ENCODE measurements at places on chromosomes 3 and 15.

GRCh38 chr3:138629526-138629925, 21.0 kb downstream of the FAIM start:
- DNase-seq = no peak

GRCh38 chr15:60548101-60548500, 69.2 kb upstream of the ICE2 start:
- peak; percentile 44 for DNase-seq

DNA sequence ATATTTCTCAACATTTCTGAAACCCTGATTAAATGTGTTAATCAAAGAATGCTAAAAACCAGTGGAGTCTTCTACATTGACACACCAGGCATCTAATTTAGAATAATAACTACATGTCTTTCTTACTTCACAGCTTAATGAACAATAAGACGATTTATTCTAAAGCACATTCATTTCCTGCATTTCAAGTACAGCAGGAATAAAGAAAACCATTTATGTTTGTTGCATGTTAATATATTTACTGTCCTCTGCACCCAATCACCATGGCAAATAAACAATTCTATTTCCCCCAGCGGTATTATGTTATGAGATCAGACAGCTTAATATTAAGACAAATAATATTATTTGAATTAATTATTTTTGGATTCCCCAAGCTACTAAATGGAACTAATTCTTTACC, 1336.3 kb upstream of the CADM2 start:
- no peak for DNase-seq

DNA sequence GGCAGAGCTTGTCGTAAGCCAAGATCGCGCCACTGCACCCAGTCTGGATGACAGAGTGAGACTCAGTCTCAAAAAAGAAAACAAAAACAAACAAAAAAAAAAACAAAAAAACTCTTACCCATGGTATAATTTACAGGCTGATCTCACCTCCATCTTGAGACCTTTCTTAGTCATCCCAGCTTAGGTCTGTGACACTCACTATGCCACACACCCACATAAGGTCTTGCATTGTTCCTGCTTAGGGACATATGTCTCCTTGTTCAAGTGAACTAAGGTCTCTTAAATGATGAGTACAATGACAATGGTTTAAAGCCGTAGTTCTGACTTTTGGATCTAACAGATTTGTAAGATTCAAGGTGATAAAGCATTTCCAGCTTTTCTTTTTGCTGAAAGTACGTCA, 360.2 kb upstream of the ARHGEF26 start:
- DNase-seq = no peak

- no peak for DNase-seq
Observed at GRCh38 chr3:53957831-53958230, 66.2 kb upstream of the SELENOK start.

Measured in activated CD4-positive, alpha-beta T cell treated with anti-CD3 and anti-CD28 coated beads, Interleukin-2, amount 50 U/mL, for 1 hour (primary cell).